KBM-7 (cell line): ENCODE measurements at places on chromosomes 12 and 14.

DNA sequence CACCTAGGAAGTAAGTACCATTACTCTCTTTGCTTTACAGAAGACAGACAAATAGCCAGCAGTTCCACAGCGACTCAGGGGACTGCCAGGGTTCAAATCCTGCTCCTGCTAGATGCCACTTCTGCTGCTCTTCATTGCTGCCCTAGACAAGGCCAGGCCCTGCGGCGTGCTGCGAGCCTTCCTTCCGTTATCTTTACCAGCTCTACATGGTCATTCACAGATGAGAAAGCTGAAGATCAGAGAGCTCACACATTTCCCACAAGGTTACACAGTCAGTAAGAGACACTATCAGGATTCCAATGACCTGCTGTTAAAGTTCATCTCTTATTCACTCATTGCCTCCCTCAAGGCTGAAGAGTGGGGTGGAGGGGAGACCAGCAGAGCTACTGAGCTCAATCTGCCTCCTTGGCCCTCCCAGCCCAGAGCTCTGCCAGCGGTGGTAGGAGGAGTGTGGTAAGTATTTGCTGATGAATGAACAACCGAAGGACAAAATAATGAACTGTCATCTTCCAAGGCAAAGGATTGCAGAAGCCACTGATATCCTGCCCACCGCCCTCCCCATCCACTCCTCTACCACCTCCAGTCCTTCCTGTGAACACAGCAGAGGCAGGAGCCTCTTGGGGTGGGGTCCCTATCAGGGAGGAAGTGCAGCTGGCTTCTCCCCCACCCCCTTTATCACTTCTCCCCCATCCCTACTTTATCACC is 14.6 kb upstream of the HDAC7 start:
- DNase-seq = no peak

DNA sequence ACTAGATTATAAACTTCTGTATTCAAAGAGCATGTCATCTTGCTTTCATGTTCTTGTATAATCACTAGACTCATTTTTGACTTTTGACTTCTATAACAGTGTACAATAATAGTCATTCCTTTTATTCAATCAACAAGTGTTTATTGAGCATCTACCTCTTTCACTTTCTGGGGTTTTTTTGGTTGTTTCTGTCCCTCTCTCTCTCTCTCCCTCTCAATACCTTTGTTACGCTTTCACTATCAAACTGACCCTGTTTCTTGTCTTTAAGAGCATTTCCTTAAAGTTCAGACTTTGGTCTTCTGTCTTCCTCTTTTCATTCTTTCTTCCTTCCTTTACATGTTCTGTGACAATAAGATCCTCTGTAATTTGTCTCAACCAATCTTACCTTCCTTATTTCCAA is 49.5 kb downstream of the GPR137C start:
- DNase-seq = peak; percentile 31

DNA sequence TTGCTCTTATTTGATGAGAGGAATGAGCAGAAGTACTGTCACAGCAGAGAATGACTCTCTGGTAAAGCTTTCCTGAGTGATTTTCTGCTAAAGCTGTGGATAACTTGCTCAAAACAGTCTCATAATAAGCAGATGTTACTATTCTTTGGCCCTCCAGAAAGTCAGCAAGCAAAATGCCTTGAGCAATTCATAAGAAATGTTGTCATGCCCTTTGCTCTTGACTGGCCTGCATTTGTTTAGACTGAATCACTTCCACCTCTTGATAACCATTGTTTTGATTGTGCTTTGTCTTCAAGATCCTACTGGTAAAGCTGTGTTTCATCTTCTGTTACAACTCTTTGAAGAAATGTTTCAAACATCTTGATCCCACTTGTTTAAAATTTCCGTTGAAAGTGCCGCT is 457.9 kb upstream of the FOXG1 start:
- no peak for DNase-seq

GRCh38 chr12:52876372-52876771 is 27.6 kb upstream of the KRT78 start:
- no peak for DNase-seq

DNA sequence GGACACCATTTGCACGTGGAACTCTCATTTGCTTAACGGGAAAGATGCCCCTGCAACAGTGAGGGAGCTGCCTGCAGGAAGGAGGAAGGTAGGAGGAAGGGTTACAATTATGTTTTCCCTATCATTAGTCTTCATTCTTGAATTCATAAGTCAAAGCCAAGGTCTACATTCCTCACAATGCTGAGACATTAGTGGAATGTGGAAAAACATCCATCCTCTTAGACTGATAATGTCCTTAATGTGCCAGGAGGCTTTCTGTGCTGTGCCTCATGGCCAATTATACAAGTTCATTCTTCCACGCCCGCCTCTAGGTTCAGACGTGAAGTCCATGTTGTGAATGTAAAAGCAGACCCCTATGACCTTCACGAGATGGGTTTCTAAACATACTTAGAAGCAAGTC is 1212.4 kb upstream of the TMEM132C start:
- no peak for DNase-seq
